Stimulated activated CD8-positive, alpha-beta memory T cell treated with anti-CD3 and anti-CD28 coated beads, Interleukin-7, amount 100 ng/mL, for 48 hours (primary cell): ENCODE measurements at places on chromosomes 11 and 22.

DNA sequence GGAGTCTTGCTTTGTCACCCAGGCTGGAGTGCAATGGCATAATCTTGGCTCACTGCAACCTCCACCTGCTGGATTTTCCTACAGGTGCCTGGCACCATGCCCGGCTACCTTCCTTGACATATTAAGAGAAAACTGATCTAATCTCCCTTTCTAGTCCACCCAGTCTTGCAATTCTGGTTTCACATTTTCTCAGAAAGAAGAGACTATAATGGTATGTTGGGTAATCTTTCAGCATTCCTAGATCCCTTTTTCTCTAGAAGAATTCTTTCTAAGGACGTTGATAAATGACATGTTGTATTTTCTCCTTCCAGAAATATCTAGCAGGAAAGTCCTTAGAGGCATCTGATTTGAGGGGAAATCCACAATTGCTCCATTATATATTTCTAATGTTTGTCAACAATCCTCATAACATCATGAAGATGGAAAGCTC is 10.4 kb upstream of the HSPA8 start:
- no peak for DNase-seq

DNA sequence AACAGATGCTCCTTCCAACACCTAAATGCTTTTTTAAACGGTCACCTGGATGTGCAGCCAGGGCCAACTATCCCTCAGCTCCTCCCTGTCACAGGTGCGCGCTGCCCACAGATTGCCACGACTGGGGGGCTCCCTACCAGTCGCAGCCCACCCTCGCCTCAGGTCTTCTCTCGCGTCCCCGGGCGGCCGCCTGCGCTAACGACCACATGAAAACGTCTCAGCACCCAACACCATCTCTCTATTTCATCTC is 469 bp downstream of the ZBED5 start:
- no peak for DNase-seq

DNA sequence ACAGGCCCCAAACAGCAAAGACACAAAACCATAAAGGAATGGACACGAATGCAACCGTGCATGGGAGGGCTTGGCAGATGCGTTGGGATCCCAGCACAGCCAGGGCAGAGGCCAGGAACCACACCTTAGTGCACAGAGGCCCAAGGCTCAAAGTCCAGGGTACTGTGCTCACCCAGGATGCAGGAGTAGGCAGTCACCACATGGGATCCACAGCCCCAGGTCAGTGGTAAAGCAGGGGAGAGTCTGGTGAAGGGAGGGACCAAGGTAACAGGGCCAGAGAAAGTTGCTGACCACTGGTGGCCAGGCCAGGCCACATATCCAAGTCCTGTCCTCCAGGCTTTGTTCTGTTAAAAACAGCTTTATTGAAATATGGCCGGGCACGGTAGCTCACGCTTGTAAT is 6.5 kb upstream of the CERK start:
- DNase-seq = no peak

GRCh38 chr11:122655527-122656072 is at the start of gene UBASH3B:
Gene UBASH3B (plus strand): TSS chr11:122655722. CDS start chr11:122656050, 328 bp downstream.
- peak; percentile 51 for DNase-seq

DNA sequence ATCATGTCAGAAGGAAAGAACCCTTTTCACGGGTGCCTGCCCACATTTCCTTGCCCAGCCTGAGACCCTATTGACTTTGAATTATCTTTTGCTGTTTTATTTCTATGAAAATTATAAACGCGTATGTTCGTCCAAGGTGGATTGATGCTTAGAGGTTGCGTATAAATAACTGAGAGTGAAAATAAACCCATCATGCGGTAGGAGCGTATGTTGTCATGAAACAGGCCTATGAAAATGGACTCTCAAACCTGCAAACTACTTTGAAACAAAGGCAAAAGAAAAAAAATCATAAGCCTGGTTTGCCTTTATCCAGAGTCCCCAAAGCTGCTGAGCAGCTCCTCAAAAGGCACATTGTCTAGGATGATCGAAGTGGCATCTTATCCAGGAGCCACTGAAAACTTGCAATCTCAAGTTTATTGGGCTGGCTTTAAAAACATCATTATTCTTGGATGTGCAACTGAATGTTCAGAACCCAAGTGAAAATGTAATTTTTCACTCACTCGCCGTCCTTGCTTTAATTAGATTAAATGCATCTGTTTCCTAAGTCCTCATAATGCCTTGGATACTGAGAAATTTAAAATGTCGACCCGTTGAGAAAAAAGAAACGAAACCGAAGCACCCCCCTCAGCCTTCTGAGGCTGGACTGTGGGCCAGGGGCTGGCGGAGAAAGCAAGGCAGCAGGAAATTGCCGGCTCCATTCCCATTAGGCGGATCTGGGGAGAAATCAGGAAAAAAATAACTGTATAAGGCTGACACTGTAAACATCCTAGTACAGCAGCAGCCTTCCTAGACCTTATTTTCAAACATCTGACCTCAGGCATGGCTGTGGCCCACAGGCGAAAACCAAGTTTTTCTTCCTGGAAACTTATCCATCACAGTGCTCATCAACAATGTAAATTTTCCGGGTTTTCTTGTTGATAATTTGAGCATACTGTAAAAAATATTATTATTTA is 82.9 kb upstream of the PPARA start:
- no peak for DNase-seq

DNA sequence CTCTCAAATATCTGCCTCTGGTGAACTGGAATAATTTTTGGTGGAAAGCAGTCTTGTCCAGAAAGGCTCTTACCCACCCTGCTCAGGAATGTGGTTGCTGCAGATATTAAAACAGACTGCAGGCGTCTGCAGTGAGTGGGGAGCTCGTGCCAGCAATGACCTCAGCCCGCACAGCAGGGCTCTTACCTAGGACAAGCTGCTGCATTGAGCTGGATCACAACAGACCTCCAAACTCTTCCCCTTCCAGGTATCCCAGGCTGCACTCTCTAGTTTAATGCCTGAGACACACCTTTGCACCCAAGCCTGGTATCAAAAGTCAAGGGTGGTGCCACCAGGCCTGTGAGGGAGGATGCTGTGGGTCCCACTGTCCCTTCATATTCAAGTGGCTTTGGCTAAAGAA is 69.7 kb upstream of the CDON start:
- DNase-seq = no peak

GRCh38 chr11:26944866-26945664 is 48.8 kb upstream of the FIBIN start:
- no peak for DNase-seq

GRCh38 chr11:107695446-107695845 is 16.4 kb downstream of the SLN start:
- DNase-seq = no peak

DNA sequence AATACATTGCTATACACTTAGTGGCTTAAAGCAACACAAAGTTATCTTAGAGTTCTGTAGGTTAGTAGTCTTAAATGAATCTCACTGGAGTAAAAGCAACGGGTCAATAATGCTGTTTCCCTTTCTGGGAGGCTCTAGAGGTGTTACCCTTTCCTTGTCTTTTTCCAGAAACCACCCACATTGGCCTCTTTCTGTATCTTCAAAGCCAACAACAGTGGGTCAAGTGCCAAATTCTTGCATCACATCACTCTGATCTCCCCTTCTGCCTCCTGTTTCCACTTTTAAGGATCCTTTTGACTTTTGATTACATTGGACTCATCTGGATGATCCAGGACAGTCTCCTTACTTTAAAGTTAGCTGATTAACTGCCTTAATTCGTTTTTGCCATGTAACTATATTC is 93.6 kb downstream of the DDX10 start:
- DNase-seq = no peak

DNA sequence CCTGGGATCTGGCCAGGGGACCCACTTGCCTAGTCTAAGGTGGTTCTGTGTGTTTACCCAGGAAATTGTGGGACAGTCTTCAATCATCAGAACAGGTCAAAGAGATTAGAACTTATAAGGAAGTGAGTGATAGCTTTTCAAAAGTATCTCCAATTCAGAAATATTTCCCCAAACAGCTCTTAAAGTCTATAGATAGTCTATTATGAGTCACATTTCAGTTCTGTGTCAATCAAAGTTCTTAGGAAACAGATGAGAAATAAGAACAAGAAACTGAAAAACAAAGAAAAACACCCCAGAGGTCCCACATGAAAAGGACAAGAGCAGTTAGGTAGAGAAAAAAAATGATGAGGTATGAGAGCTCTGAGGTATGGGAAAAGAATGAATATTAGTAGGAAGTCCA is 381.4 kb upstream of the MPPED2 start:
- DNase-seq = no peak

- no peak for DNase-seq
Measured at GRCh38 chr11:122398167-122398566, 257.4 kb upstream of the UBASH3B start.

DNA sequence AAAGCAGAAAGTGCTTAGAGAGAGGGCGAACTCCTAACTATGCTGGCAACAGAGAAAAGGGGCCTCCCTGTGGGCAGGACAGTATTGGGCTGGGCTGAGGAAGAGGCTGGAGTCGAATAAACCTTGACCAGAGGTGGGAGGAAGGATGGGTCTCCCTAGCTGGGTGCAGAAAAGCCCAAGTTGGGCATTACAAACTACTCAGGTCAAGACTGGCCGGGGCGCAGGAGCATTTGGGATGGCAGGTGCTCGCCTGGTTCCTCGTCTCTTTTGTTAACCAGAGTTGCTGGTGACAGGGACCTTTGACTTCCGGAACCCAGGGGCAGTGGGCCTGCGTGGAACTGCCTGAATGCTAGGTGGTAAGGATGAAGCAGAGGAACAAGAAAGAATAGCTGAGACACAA is 80.3 kb upstream of the SHISAL1 start:
- no peak for DNase-seq

DNA sequence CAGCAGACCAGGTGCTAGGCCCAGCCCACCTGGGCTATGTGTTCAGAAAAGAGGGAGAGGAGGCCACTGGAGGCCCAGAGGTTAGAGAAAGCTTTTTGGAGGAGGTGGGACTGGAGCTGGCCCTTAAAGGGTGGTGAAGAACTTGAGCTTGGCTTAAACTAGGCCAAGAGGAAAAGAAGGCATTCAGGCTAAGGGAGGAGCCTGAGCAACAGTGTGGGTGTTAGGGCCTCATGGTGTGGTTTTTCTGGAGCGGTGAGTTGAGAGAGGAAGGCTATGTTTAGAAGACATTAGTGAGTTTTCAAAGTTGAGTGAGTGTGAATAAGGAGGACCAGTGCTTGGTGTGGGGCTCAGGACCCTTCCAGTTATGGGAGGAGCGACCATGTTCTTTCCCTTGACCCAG is 6.2 kb downstream of the TAF6L start:
- no peak for DNase-seq

GRCh38 chr11:39932966-39933365 is 1526.5 kb downstream of the LRRC4C start:
- DNase-seq = no peak

DNA sequence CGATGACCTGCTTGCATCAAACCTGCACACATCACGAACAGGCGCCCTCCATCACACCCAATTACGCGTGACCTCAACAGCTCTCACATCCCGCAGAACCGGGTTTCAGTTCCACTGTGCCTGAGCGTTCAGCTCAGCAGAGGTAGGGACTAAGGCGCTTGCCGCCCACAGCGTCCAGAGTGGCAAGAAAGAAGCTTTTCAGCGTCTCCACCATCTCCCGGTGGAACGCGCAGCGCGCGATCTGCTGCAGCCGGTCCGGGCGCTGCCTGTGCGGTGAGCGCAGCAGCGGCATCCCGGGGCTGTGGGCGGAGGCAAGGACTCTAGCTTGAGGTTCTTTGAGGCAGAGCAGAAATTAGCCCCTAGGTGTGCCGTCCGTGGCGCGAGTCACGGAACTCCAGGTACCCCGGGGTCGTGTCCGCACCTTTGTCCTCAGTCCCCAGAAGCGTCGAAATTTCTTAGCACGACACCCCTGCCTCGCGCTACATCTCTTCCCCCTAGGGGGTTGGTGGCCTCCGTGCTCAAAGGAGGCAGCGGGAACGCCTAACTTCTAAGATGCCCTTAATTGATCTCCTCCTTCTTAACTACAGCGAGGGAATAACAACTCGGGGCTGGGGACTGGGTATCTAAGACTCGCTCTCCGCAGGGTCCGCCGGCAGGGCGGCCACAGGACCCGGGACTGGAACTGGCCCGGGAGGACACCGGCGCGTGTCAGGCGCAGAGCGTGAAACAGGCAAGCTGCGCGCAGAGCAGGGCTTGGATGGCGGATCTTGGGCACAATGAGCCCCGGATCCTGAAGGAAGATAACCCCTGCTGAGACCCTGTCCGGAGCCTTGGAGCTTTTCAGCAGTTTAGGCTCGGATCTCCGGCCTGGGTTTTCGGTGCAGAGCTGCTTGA is 1.7 kb upstream of the CALCA start:
- no peak for DNase-seq

GRCh38 chr11:128085276-128085675 is 502.1 kb downstream of the ETS1 start:
- DNase-seq = no peak

- no peak for DNase-seq
Measured at GRCh38 chr11:92123540-92123939, 101.1 kb upstream of the FAT3 start.

- DNase-seq = no peak
Measured at GRCh38 chr11:74012074-74012809, 3.4 kb upstream of the UCP3 start.

DNA sequence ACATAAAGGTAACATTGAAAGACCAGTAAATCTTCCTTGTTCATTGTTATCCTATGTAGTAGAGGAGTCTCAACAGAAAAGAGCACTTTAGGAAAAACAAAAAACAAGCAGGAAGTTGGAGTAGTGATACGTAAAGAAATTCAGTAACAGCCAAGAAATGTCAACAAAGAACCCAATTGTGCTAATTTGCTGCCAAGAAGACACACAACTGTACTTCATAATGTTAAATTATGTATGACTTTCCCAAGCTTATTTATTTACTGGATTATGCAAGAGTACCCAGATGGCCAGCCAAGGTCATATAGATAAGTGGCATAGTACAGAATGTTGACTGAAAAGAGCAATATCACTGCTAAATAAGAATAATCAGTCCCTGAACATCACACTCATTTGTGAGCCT is 264.7 kb upstream of the CCDC179 start:
- DNase-seq = no peak

DNA sequence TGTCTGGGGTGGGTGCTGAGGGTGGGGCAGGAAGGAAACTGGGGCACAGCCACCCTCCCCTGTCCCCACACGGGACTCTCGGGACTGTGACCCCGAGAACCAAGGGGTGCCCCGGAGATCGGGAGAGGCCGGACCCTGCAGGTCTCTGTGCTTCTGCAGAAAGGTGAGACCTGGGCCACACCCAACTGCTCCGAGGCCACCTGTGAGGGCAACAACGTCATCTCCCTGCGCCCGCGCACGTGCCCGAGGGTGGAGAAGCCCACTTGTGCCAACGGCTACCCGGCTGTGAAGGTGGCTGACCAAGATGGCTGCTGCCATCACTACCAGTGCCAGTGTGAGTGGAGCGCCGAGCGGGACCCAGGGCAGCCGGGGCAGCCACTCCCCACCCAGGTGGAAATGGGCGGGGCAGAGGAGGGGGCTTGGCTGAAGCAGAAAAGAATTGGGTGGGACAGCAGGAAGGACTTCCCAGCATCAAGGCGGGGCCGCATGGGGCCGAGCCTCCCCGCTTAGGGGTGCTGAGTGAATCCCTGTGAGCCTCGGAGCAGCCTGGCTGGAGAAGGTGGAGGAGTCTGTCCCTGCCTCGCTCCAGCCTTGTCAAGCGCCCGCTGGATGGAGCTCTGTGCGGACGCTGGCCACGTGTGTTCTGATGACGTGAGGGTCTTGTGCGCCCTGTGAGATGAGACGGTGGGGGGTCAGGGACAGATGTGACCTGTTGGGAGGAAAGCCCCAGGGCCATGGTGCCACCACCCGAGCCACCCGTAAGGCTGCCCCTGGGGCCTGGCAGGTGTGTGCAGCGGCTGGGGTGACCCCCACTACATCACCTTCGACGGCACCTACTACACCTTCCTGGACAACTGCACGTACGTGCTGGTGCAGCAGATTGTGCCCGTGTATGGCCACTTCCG is 29.3 kb upstream of the MUC5B start:
- DNase-seq = no peak

GRCh38 chr11:20840341-20840740 is 171.0 kb downstream of the NELL1 start:
- no peak for DNase-seq
